ENCODE measurements at places on chromosomes 5 and 9.

GRCh38 chr5:74064225-74064624 is 438.2 kb downstream of the ARHGEF28 start:
- no peak for DNase-seq

GRCh38 chr5:133664422-133664821 is 52.1 kb upstream of the FSTL4 start:
- DNase-seq = peak; percentile 14

DNA sequence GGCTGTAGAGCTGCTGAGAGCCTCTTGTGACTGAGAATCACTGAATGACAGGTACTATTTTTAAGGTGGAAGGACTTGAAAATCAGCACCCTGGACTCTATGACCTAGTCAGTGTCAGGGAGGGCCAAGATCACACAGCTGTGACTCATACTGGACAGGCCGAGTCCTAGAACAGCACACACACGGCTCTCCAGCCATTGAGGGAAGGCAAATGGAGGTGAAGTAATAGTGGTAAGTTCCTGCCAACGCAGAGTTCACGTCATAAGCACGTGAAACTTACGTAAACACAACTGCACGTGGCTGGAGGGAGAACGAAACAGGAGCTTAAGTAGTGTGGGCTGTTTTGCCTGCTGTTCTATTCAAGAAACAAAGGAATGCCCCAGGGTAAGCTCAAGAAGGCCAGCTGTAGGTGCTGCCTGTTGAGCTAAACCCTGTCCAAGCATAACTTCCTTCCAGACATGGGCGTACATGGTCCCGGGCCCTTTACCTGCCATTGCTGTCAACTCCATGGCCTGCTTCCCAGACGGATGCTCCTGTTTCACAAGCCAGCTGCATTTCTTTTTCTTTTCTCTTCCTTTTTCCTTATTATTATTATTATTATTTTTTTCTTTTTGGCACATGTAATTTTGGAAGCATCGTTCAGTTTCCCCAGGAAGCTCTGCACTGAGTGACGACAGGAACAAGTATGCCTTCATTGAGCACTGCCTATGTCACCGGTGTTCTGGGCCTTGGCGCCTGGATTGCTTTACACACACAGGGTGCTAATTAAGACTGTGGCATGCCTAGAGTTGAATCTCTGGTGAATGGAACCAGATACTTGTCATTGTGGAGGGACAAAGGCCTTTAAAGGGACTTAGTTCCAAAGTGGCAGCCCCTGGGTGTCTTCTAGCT is 10.2 kb upstream of the LCP2 start:
- DNase-seq = no peak

DNA sequence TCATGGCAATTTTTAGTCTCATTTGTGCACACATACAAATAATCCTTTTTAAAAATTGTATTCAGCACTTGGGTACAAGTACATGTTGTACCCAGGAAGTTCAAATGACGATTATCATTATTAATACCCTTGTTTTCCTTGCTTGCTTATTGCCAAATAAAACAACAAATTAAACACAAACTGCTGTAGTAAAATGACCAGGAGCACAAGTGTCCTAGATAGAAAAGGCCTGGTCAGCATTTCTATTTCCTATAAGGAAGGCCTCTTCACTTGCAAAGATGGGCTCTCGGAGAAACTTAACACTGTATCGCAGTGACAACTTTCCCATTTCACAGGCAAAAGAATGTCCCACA is 34.7 kb upstream of the PLPP1 start:
- DNase-seq = no peak

GRCh38 chr5:109413458-109413857 is 3.7 kb upstream of the PJA2 start:
- peak; percentile 26 for DNase-seq

DNA sequence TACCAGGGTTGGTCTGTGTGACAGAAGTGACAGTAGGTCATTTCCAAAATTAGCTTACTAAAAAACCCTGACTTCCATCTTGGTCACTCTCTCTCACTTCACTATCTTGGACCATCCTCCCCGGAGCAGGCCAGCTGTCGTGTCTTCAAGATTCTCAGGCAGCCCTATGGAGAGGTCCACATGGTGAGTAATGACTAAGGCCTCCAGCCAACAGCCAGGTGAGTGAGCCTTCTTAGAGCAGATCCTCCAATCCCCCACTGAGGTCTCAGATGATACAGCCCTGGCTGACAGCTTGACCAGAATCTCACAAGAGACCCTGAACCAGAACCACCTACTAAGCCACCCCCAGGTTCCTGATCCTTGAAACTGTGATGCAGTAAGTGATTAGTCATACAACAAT is 92.0 kb downstream of the DCP2 start:
- DNase-seq = no peak

DNA sequence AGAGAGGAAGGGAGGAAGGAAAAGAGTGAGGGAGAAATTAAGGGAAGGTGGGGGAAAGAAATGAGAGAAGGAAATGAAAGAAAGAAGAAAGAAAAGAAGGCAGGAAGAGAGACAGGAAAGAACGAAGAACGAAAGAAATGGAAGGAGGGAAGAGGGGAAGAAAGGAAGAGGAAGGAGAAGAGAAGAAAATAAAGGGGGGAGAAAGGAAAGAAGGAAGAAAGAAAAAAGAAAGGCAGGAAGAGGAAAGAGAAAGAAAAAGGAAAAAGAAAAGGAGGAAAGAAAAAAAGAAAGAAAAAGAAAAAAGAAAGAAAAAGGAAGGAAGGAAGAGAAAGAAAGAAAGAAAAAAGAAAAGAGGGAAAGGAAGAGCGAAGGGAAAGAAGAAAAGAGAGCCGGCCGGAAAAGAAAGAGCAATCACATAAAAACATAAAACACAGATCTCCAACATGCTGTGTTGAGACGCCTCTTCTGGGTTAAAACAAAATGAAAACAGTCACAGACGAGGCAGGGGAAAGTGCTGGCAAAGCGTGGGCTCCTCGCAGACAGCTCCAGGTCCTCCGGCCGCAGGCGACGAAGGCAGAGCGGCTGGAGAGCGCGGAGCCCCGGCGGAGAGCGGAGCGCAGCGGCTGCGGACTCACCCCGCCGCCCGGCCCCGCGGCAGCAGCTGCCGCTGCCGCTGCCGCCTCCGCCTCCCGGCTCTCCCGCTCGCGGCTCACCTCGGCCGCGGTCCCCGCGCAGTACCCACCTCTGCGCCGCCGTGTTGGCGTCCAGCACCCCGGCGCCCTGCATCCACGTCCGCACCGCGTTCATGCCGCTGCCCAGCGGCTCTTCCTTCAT is 896 bp downstream of the EBF1 start:
- DNase-seq = peak; percentile 57

DNA sequence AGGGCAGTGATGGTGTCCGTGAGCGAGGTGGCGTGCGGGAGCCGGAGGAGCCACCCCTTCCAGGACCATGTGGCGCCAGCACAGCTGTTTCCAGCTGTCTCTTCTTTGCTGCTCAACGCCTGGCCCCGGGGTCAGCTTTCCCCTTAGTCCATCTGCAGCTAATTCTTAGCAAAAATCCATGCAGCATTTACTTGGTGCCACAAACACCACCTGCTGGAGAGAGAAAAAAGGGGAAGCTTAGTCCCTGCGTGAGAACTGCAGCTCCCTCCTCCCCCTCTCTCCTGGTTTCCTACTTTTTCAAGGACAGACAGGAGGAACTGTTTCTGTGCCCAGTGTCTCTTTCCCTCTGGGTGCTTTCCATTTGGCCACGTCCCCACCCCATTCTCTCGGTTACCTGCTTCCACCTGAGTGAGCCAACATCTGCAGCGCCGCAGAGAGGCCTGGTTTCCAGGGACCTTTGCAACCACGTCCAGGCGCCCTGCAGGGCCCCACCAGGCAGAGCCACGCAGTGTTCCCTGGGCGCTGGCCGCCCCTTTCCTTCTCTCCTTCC is 3.4 kb downstream of the SLC6A19 start:
- peak; percentile 49 for DNase-seq

All from SW 1271 (cell line).